Testis (tissue), 5 donors: ENCODE measurements at places on chromosomes 12 and 14. TPM values are rescaled to one million over a fixed set of nuclear protein-coding genes. Genes with fewer than 3 reads are reported as not detected.
A peak's percentile ranks its signal among the peaks of the same experiment; 100 is the strongest.

- H3K4me1 ChIP-seq = no peaks in the 10 kb centered on the region
- H3K36me3 ChIP-seq = no peaks in the 10 kb centered on the region
- no peaks in the 10 kb centered on the region for H3K27me3 ChIP-seq
- DNase-seq = no peak
- no peak overlapping the region for H3K4me3 ChIP-seq
- H3K27ac ChIP-seq = no peak overlapping the region
Measured at GRCh38 chr12:11805680-11806079, 156.2 kb downstream of the ETV6 start.

The SERPINA1 gene
- total RNA-seq = 2.2 TPM

DNA sequence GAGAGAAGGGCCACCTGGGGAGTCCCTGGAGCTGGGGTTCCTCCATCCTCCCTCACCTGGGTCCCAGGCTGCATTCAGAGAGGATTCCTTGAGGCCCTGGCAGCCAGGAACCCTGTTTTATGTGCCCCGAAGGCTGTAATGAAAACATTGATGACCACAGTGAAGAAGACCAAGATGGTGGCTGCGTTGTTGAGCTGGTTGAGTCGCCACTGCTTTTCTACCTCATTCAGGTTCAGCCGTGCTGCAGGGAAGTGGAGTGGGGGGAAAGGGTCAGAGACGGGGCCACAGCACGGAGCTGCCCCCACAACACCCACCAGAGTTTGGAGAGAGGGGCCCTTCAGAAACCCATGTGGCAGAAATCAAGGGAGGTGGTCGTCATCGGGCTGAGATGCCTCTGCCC is 98.1 kb downstream of the NINJ2 start:
- peaks cover 9% of the 10 kb centered on the region for H3K4me1 ChIP-seq
- no peak for DNase-seq
- H3K4me3 ChIP-seq = no peak overlapping the region
- no peaks in the 10 kb centered on the region for H3K27me3 ChIP-seq
- no peak overlapping the region for H3K27ac ChIP-seq

The IKZF4 gene
- 13.9 TPM for total RNA-seq

DNA sequence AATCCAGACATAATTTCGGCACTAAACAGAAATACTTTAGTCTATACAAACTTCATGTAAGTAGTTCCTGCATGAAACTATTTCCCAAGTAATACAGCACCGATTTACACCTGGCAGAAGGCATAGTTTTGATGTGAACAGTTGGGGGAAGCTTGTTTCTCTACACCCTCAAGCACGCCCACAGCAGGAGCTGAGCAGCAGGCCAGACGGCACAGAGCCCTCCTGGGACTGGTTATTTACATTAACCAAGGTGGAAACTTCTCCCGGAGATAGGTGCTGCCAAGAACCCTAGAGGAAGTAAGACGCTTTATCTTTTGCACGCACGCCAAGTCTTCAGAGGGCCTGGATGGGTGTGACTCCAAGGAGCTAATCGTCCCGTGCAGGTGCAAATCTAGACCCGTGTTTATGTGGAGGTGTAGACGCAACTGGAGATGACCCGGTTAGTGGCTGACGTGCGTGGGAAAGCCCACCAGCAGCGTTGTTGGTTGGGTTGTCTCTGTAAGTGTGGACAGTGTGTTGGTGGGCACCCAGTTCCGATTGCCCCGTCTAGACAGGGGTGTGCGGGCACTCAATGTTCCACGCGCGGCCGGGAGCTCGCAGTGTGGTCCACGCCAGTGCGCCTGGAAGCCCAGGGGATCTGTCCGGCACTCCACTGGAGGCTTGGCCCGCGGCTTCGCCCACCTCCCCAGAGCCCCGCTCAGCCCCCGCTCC is 767 bp upstream of the TCP11L2 start:
- H3K4me1 ChIP-seq = peaks cover 23% of the 10 kb centered on the region
- H3K4me3 ChIP-seq = peak overlapping the region; percentile 89
- peak overlapping the region; percentile 94 for H3K27ac ChIP-seq
- H3K36me3 ChIP-seq = no peaks in the 10 kb centered on the region
- DNase-seq = peak; percentile 51

DNA sequence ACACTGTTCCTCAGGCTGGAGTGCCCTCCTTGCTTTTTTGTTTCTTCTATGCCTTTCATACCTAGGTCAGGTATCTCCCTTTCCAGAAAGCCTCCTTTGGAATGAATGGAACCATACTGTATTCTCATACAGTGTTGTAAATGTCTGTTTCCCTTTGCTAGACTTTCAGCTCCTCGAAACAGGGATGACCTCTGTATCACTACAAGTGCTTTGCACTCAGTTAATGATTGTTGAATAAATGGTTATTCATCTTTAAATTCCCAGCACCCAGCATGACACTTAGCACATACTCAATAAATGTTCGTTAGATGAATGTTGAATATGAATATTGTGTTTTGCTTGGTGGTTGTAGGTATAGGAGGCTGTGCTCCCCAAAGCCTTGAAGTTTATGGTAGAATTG is 5.9 kb upstream of the TULP3 start:
- H3K4me3 ChIP-seq = no peak overlapping the region
- no peak overlapping the region for H3K27ac ChIP-seq
- no peaks in the 10 kb centered on the region for H3K36me3 ChIP-seq
- H3K4me1 ChIP-seq = no peaks in the 10 kb centered on the region
- DNase-seq = no peak

DNA sequence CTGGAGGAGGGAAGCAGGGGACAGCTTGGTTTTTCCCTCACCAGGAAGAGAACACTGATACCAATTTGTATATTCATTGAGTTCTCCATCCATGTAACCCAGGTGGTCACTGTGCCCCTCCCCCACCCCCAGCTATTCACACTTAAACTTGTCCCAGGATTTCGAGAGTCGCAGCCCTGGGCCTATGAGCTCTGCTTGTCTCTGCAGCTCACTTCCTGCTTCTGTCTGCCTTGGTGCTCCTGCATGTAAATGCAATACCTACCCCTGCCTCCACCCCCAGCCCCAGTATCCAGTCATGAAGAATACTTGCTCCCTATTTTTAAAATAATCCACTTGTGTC is 452.2 kb downstream of the BCL11B start:
- no peak overlapping the region for H3K27ac ChIP-seq
- H3K4me1 ChIP-seq = no peaks in the 10 kb centered on the region
- H3K4me3 ChIP-seq = no peak overlapping the region
- no peaks in the 10 kb centered on the region for H3K27me3 ChIP-seq
- no peak for DNase-seq

The TPPP2 gene
- total RNA-seq = 201 TPM
